Stimulated activated CD8-positive, alpha-beta memory T cell treated with anti-CD3 and anti-CD28 coated beads, Interleukin-15, amount 100 ng/mL, for 1 hour (primary cell): ENCODE measurements at places on chromosomes 5 and 9.

GRCh38 chr9:34862043-34862442 lies 96.0 kb upstream of the PHF24 start:
- DNase-seq = no peak

- DNase-seq = no peak
Observed at GRCh38 chr5:151954255-151954654, 29.6 kb upstream of the GLRA1 start.

DNA sequence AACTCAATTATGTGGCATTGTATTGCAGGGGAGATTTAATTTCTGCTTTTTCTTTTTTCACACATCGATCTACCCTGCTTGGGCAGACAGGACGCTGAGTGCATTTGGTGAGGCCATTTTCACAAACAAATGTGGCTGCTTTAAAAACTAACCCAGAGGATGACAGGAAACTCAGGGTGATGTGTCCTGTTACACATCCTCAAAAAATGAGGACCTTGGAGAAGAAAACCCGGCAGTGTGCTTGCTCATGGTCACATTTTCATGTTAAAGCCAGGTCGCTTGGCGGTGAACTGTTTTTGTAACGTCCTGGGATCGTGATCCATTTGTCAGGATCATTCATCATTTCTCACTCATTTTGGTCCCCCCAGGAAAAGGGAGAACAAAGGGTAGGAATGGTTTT lies 478.3 kb upstream of the ADAMTS16 start:
- DNase-seq = no peak

DNA sequence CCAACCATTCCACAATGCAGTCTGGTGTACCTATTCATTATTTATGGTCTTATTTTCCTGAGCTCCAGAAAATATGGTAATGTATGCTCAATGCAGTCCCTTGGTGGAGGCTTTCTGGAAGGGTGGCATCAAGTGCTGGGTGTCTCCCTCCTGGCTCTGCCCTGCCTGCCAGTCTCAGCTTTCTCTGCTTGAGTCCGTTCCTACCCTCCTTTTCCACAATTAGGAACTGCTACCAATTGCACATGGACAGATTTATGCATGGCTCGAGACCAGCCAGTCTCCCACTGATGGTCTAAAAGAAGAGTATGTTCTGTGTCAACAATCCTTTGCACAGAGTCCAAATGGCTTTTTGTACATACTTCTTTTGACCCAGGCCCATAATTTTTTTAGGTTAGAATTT lies 189.8 kb downstream of the TLE1 start:
- no peak for DNase-seq

DNA sequence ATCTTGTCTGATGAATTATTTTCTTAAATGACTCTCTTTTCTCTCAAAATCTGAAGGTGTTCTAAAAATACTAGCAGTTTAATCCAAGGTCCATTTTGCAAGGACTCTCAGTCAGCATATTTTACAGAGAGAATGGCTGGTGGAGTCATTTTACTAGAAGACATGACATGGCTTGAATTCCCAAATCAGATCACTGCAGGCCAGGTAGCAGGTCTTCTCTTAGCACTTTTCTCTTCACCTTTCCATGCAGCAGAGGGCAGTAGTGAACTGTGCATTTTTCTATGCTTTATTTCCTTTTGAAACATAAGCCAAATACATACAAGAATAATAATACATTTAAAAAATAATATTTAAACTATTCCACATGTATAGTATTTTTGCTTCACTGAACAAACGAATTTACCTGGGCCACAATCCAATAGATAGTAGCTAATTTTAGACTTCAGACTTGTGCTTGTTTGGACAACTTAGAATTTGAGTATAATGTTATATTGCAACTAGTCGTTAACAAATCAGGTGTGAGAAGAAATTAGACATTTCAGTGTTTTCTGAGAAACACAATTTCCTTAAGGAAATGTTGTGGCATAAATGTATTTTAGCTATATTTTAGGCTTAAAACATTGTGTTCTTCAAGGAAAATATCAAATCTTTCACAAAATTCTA lies 289.4 kb upstream of the DAB2 start:
- DNase-seq = no peak

- no peak for DNase-seq
Observed at GRCh38 chr5:78647838-78648358, 674 bp downstream of the LHFPL2 start.

DNA sequence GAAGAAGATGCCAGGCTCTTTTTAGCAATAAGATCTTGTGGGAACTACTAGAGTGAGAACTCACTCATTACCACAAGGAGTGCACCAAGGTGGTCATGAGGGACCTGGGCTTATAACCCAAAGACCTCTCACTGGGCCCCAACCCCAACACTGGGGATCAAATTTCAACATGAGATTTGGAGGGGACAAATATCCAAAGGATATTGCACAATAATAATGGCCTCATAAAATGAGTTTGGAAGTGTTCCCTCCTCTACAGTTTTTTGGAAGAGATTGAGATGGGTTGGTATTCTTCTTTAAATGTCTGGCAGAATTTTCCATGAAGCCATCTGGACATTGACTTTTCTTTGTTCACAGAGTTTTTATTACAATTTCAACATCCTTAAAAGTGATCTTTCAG lies 38.0 kb upstream of the FAM120A start:
- DNase-seq = no peak

DNA sequence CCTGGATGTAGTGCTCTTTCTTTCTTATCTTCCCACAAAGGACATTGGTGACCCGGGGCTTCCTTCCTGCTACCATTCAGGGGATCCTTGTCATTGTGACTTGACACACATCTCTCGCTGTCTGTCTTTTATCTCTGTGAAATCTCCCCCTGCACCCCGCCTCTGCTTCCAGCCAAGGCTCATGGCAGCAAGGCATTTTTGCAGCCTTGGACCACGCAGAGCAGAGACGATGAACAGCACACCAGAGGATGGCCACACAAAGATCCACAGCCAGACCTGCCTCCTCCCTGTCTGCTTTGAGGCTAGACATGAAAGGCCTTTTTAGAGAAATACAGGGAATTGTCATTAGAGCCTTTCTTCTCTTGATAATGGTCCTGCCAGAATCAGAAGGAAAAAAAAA lies 549.1 kb downstream of the CDK5RAP2 start:
- no peak for DNase-seq

- DNase-seq = no peak
Observed at GRCh38 chr9:96382175-96382574, 1.3 kb downstream of the SLC35D2 start.

- no peak for DNase-seq
Observed at GRCh38 chr9:101480386-101480785, 44.8 kb upstream of the ALDOB start.

- DNase-seq = no peak
Observed at GRCh38 chr9:80866576-80867227, 822.6 kb downstream of the TLE1 start.

DNA sequence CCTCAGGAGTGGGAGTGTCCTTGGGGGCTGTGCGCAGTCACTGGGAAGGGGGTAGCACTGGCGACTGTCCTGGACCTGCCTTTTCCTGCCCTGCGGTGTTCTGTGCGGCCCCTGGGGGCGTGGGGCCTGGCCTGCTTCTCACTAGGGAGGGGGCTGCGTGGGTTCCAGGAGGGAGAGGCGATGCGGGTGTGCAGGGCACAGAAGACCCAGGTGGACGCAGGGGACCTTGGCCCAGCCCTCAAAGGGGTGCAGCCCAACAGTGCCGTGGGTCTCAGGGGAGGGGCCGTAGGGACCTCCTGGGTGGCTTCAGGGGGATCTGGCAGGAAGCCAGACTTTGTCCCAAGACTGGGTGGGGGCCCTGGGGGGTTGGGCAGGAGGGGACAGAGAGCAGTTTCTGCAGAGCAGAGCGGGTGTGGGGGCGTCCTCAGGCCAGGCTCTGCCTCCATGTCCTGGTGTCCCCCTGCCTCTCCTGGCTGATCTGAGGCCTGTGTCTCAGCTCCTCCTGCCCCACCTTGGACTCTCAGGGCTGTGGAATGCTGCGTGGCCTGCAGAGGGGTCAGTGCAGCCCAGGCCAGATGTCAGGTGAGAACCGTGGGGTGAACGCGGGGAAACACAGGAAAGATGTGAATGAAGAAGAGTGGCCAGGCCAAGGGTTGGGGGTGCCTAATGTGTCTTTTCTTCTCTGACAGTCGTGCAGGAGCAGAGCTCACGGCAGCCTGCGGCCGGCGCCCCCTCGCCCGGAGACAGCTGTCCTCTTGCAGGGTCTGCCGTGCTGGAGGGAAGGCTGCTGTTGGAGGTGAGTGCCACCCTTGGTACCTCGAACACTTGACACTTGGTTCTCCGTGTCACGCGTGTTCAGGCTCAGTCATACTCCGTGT lies 54.6 kb downstream of the AHRR start:
- no peak for DNase-seq

DNA sequence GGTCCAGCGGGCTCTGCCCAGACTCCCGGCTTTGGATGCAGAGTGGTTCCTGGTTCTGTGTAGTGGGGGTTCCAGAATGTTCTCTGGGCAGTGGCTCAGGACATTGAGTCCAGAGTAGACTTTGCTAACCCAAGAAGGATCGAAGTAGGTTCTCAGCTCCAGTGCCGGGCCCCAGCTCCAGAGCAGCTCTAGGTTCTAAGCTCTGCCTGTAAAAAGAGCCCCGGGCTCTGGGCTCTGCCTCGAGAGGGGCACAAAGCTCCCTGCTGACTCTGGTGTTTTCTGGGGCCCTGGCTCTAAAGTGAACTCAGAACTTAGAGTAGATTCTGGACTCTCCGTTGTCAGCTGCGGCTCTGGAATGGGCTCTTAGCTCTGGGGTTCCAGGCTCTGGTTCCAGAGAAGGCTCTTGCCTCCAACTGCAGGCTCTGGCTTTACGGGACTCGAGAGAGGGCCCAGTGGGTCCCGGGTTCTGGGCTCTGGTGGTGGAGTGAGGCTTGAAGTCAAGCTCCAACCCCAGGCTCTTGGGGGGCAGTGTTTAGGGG lies 414 bp downstream of the WDR38 start:
- DNase-seq = no peak

DNA sequence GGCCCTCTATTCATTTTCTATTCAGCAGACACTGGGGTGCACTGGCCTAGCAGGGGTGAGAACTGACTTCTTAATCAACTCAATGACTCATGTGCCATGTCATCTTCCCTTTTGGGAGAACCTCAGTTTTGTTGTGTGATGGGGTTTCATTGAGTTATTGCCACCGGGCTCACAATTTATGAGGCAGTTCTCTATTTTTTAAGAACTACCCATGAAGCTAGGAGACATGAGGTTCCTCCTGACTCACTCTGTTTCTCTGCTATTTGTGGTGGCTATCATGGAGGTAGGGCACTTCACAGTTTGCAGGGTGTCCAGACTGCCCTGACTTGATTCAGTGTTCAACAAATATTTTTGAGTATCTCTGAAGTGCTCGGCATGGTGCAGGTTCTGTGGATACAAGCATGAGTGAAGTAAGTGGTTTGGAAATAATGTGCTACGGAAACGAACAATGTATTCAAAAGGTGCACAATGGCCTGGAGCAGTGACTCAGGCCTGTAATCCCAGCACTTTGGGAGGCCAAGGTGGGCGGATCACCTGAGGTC lies 39.3 kb downstream of the SPARC start:
- no peak for DNase-seq

DNA sequence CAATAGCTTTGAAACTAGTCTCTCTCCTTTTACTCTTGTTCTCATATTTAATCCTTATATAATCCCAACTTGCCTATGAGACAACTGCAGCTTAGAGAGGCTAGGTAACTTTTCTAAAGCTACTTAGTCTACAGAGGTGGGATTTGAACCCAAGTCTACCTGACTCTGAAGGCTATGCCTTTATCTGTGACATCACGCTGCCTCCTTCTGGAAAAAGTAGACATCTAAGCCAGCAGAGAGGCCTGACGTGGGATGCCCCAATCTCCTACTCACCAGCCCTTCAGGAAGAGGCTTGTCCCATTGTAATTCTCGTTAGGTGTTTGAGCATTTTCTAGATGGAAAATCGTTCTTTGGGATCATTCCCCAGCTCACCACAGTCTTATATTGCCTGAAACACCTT lies 167.5 kb downstream of the HSPA4 start:
- DNase-seq = no peak

DNA sequence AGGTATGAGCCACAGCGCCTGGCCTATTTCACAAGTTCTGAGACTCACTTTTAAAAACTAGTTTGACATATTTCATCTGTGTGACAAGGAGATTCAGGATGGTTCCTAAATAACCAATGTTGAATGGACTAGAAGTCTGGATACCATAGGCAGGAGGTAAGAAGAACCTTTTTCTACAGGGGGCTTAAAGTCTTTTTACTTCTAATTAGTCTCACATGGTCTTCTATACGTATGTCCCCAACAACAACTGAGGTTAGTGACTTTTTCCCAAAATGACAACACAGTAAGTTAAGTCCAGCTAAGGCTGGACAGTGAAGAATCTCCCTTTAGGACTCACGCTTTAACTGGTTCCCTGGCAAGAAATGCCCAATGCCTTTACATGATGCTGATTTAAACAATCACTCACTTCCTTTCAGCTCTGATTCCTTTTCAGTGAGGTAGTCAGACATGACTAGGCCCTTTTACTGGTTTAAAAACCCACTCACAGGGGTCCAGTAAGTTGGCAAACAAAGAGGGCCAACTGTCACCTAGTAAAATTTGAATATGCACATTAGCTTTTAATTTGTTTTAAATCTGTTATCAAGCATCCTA lies 12.1 kb upstream of the HAUS6 start:
- no peak for DNase-seq

- no peak for DNase-seq
Observed at GRCh38 chr9:4986296-4986695, 1.2 kb downstream of the JAK2 start.

GRCh38 chr9:122162415-122162814 lies 2.7 kb downstream of the MORN5 start:
- DNase-seq = no peak

GRCh38 chr9:72139226-72139625 lies 10.0 kb upstream of the GDA start:
- DNase-seq = no peak

DNA sequence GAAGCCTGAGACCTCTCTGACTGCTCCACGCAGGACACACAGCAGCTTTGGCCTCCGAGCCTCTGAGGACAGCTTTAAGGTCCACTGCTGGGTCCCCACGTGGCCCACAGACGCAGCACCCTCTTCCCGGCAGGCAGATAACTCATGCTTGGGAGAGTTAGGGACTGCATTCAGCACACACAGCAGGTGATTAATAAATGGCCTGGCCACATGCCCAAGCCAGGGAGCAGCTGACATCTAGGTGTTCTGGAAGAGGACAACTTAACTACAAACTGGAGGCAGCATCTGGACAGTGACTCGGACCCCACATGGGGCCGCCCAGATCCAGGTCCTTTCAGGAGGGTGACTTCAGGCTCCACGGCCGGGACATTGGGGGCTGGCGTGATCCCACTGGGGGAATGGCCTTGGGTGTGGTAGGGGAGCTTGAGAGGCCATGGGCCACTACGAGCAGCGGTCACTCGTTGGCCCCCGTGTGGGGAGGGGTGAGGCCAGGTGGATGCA lies 11.3 kb downstream of the NINJ1 start:
- DNase-seq = no peak

- DNase-seq = no peak
Observed at GRCh38 chr5:96522635-96523355, 89.7 kb upstream of the PCSK1 start.
